NAMALWA (cell line): ENCODE measurements at places on chromosomes 7 and 10.

GRCh38 chr7:145860809-145861208 lies 255.8 kb upstream of the CNTNAP2 start:
- no peak for DNase-seq

DNA sequence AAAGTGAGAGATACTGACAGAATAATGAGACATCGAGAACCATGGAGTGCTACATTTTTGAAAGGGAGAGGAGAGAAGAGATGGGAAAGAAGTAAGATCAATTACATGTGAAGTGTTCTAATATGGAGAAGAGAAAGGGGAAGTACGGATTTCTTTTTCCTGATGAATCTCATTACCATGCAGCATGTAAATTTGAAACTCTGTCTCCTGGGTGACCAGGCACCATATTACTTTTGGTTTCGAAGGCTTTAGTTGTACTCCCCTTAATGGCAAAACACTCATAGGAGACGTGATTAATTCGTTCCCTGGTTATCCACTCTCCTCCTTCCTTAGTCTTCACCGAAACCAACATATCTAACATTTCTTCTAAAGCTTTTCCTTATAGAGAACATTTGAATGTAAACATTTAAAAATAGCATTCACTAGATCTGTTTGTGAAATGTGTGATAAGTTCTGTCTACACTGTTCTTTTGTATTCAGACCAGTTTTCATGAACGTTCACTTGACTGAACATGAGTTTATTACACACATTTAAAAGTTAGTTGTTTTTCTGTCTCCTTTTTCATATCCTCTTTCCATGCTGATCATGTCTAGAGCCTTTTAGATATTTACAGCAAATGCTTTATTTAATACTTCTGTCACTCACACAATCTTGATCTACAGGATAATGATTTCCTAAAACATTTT lies 80.2 kb upstream of the MSRB2 start:
- DNase-seq = peak; percentile 9

DNA sequence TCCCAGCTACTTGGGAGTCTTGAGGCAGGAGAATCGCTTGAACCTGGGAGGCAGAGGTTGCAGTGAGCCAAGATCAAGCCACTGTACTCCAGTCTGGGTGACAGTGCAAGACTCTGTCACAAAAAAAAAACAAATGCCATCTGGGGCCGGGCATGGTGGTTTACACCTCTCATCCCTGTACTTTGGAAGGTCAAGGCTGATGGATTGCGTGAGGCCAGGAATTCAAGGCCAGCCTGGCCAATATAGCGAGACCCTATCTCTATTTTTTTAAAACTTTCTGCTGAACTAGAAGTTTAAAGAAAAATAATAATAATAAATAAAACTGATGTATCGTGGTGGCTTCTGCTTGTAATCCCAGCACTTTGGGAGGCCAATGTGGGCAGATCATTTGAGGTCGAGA lies 15.7 kb upstream of the RNF216 start:
- DNase-seq = no peak

DNA sequence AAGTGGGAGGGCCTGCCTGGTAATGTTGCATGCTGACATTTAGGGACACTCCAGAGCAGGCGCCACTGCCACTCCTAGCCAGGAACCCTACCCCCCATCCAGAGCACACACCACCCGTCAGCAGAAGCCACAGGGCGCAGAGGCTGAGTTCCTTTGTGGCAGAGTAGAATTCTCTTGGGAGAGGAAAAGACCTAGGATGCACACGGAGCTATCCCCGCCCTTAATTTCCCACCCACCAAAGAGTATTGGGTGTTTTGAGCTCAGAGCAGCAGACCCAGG lies 702 bp upstream of the INSYN2A start:
- no peak for DNase-seq

GRCh38 chr7:112182749-112183148 lies 23.4 kb downstream of the DOCK4 start:
- DNase-seq = no peak

GRCh38 chr7:598899-599298 lies 79.3 kb upstream of the PDGFA start:
- no peak for DNase-seq

GRCh38 chr10:63718006-63718405 lies 196.8 kb downstream of the REEP3 start:
- no peak for DNase-seq

- DNase-seq = no peak
Measured at GRCh38 chr10:112701878-112702255, 248.2 kb upstream of the TCF7L2 start.

DNA sequence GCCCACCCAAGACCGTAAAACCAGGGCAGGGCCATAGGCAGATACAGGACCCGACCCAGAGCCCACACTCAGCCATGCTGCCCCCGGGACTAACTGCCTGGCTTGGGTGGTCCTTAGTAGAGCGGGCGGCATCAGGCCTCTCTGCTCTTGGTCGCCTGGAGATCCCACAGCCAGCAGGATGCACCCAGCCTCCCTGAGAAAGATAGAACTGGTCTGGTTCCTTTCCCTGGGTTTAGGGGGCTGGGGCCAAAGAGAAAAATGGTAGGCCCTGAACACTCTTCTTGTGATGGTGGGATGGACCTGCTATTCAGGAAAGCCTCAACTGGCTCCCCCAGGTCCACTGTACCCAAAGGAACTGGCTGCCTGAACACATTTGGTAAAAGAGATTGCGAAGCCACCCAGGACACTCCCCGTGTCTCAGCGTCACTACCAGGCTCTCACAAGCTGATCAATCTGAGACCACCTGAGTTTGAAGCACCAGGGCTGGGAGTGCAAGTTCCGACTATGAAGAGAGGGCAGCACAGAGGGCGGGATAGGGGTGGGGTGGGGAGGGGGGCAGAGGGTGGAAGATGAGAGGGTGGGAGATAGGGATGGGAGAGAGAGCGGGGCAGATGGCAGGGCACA lies 591.5 kb downstream of the DNAJB6 start:
- no peak for DNase-seq

DNA sequence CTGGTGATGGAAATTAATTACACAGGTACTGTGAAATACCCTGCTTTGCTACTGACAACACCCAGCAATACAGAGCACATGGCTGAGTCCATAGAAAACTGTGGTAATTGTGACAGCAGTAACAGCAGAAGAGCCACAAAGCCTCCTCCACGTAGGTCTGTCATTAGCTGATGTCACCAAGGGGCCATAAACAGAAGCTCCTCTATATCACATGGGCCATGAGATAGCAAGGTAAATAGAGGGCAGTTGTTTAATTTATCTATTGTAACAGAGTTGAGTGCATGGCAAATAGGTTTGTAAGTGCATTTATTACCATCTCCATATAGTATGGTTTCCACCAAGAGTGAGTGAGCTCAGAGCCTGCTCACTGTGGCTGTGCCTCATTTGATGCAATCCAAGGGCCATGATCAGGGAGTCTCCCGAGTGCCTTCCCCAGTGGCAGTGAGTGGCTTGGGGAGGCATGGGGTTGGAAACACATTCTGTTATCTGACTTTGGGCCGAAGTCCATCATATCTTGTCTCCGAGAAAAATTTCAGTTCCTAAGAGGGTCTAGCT lies 281.2 kb downstream of the SKAP2 start:
- no peak for DNase-seq

GRCh38 chr10:1378473-1378872 lies 322.3 kb downstream of the WDR37 start:
- DNase-seq = no peak

- DNase-seq = no peak
Measured at GRCh38 chr7:132878204-132878919, 203.5 kb downstream of the CHCHD3 start.

DNA sequence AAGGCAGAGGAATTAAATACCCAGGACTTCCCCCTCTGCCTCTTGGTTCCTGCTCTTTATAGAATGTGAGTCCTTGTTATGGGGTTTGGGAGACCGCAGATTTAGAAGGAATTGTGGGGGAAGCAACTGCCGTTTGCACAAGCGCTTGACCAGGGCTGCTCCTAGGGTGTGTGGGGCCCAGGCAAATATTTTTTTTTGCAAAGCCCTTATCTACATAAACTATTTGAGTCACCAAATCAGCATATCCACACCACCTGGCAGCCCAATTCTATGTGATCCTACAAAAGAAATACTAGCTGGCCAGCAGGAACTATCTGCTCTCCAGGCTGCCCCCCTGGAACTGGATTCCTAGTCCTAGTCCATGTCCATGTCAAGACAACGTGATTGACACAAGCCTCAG lies 33.4 kb upstream of the YAE1 start:
- no peak for DNase-seq

DNA sequence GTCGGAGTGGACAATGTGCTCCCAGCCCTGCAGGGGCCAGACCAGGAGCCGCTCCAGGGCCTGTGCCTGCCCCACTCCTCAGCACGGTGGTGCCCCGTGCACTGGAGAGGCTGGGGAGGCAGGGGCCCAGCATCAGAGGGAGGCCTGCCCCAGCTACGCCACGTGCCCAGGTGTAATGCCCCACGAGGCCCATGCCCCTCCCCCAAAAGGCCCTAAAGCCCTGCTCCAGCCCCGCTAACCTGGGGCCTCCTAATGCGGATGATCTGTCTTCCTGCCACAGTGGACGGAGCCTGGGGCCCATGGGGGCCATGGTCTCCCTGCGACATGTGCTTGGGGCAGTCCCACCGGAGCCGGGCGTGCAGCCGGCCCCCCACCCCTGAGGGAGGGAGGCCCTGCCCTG lies 23.7 kb upstream of the ZNF862 start:
- no peak for DNase-seq

- no peak for DNase-seq
Measured at GRCh38 chr7:22549051-22549450, 49.1 kb upstream of the STEAP1B start.

DNA sequence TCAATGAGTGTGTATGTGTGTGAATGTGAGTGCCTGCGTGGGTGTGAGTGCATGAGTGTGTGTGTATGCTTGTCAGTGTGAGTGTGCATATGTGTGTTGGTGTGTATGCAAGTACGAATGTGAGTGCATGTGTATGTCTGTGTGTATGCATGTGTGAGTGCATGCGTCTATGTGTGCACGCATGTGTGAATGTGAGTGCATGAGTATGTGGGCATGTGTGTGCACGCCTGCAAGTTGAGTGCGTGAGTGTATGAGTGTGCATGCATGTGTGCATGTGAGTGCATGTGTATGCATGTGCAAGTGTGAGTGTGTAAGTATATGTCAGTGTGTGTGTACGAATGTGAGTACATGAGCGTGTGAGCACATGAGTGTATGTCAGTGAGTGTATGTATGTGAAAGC lies 399.6 kb downstream of the PLXNA4 start:
- DNase-seq = no peak

DNA sequence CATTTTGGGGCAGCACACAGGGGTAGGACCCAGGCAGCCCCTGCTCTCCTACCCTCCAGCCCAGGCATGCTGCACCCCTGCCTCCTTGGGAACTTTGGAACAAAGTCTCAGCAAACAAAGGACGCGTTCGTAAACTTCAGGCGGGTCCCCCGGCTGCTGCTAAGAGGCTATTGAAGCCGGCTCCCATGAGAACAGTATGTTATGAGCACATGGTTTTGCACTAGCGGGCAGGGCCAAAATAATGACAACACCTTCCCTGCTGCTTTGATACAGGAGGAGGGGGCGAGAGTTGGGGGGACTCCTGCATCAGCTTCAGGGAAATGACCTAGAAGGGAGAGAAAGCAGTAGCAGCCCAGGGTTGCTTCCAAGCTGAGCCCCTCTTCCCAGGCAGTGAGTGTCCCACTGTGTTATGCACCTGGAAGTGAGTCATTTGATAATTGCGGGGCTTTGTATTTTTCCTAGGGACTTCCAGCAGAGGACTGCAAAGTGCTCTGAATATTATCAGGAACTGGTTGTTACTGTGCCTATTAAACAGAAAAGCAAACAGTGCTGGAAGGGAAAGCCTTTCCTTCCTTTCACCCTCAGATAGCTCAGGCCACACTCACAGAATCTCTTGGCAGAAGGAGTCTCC lies 6.9 kb downstream of the ITPRIP start:
- no peak for DNase-seq

DNA sequence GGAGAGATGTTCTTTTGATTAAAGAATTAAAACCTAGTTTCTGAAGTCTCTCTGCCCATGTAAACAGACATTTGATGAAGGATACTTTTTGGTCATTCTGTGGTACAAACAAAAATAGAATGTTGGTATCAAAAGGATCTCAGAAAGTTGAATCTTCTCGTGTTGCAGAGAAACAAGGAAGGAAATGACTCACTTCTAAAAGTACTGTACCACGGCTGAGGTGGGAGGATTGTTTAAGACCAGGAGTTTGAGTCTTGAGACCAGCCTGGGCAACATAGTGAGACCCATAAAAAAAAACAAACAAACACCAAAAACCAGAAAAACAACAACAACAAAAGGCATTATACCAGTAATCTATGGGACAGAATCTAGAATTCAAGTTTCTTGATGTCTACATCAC lies 69.7 kb downstream of the PRSS58 start:
- no peak for DNase-seq

DNA sequence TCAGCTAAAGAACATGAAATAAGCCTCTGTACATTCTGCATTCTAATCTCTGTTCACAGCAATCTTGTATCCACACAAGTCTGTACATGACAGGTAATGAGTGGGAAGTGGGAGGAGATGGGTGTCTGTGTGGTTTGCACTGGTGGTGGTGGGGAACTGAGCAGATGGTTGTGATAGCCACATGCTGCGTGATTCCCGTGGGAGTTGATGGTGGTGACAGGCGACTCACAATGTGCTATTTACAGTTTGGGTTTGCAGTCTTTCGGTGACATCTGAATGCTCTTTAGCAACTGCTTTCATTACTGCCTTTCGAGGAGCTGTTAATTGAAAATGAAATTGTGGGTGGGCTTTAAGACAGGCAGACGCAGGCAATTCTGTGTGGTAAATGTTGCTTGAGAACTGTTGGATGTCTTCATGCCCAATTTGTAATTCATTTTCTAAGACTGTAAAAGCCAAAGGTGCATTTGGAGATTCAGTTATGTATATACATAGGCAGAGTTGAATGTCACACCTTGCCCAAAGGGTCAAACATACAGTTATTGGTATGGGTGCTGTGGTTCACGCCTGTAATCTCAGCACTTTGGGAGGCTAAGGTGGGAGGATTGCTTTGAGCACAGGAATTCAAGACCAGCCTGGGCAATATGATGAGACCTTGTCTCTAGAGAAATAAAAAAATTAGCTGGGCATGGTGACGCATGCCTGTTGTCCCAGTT lies 308.2 kb downstream of the AUTS2 start:
- DNase-seq = peak; percentile 83

DNA sequence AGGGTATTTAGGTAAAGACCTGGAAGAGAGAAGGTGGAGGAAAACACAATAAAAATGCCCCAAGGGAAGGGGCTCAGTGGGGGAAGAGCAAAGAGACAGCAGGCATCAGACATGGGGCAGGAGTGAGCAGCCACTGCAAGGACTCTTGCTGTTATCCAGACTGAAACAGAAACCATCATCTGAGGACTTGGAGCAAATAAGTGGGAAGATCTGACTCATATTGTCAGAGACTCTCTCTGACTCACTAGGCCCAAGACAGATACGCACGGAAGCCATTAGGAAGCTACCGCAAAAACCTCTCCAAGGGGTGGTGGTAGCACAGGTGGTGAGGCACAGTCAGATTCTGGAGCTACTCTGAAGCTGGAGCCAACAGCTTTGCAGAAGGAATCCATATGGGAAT lies 110.7 kb downstream of the RNF32 start:
- DNase-seq = no peak

GRCh38 chr7:23570592-23571200 lies 26.5 kb upstream of the CCDC126 start:
- DNase-seq = peak; percentile 84

- DNase-seq = no peak
Measured at GRCh38 chr10:6231730-6232129, 29.0 kb downstream of the PFKFB3 start.
